ENCODE measurements at places on chromosomes 2 and 18.

GRCh38 chr18:78974115-78974761 lies 5.4 kb upstream of the SALL3 start:
- DNase-seq: no peak

- DNase-seq: no peak
Measured at GRCh38 chr18:22115573-22115972, 53.8 kb upstream of the GATA6 start.

GRCh38 chr2:242022550-242023290 lies 153.2 kb downstream of the RTP5 start:
- no peak for DNase-seq

DNA sequence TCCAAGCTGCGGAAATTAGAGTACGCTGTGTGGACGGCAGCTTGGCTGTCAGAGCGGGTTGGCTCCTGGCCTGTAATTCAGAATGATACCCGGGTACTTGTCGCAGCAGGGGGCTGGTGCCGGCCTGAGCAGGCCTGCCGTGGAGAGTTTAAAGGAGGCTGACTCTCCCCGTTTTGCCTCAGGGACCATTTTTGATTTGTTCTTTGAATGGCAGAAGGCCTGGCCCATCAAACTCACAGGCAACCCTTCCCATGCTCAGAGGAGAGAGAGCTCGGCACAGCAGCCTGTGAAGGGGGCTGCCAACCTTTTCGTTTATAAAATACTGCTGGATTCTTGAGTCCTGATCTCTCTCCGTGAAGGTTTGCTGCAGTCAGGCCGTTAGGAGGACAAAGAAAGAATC lies 151.3 kb downstream of the KLHL29 start:
- no peak for DNase-seq

GRCh38 chr2:240089306-240089705 lies 36.0 kb upstream of the OR6B3 start:
- no peak for DNase-seq

- no peak for DNase-seq
Measured at GRCh38 chr18:63410792-63411191, 11.5 kb downstream of the VPS4B start.

DNA sequence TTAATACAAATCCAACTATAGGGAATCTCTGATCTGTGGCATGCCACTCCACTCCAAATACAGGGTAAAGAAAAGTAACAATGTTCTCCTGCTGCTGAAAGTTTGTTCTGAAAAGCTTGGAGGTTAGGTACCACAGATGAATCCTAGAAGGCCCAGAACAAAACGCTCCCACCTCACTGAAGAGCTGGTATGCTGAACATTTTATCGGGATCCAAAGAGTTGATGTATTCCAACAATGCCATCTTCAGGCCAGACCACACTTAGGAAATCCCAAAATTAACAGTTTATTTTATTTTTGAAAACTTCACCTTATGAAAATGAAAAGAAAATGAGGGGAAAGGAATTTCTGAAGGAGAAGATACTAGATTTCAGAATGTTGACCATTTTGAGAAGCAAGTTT lies 145.1 kb upstream of the CDH19 start:
- no peak for DNase-seq

DNA sequence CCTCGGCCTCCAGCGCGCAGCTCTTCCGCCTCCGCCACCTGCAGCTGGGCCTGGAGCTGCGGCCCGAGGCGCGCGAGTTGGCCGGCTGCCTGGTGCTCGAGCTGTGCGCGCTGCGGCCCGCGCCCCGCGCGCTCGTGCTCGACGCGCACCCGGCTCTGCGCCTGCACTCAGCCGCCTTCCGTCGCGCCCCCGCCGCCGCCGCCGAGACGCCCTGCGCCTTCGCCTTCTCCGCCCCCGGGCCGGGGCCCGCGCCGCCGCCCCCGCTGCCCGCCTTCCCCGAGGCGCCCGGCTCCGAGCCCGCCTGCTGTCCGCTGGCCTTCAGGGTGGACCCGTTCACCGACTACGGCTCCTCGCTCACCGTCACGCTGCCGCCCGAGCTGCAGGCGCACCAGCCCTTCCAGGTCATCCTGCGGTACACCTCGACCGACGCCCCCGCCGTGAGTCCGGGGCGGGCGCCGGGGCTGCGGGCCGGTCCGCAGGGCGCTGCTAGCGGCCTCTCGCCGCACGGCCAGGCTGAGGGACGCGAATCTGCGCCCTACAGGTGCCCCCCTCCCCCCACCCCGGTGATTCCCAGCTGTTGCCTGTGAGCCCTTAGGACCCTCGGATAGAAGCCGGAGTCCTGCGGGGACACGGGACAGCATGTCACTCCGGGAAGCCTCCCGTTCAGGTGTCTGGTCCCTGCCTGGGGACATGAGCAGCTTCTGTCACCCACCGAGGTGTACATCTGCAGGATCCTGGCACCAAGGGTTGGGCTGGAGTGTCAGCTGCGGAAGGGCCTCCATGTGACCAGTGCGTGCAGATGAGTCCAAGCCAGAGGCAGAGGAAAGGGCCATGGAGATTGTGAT lies 616 bp downstream of the RNPEPL1 start:
- DNase-seq: no peak

GRCh38 chr2:165268754-165269153 lies 29.5 kb downstream of the SCN2A start:
- DNase-seq: no peak

- DNase-seq: no peak
Measured at GRCh38 chr2:233456934-233457333, 102.6 kb downstream of the DGKD start.

- no peak for DNase-seq
Measured at GRCh38 chr2:32715391-32715841, 87.6 kb downstream of the TTC27 start.

DNA sequence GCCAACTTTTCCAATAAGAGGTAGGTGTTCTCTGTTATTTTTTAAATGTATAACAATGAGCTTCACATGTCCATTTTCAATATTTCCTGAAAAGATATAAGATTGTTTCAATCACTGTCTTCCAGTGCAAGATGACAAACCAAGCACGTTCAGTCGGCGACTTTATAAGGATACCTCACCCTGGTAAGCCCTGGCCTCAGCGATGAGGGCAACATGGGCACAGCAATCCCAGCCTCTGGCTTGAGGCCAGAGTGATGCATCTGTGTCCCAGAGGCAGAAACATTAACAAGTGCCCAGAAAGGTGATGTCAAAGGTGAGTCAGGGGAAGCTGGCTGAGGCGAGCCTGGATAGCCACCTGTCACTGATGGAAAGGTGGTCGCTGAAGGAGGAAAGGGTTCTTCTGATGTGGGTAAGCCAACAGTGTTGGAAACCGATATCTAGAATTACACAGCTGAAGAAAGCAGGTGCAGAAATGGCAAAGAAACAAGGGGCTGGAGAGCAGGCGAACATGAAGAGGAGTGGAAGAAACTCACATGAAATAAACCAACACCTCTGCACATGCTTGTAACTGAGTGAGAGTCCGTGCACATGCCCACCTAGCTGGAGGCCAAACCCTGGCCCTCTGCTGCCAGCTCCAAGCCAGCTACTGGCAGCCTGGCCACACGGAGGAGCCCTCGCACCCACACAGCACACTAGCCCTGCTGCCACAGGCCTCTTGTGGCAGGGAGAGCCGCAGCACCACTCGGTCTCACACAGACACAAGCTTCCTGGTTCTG lies 65.5 kb downstream of the FBXO15 start:
- DNase-seq: no peak

- DNase-seq: no peak
Measured at GRCh38 chr2:2847209-2847676, 516.2 kb upstream of the MYT1L start.

- no peak for DNase-seq
Measured at GRCh38 chr2:174002679-174003078, 37.5 kb upstream of the SP3 start.

DNA sequence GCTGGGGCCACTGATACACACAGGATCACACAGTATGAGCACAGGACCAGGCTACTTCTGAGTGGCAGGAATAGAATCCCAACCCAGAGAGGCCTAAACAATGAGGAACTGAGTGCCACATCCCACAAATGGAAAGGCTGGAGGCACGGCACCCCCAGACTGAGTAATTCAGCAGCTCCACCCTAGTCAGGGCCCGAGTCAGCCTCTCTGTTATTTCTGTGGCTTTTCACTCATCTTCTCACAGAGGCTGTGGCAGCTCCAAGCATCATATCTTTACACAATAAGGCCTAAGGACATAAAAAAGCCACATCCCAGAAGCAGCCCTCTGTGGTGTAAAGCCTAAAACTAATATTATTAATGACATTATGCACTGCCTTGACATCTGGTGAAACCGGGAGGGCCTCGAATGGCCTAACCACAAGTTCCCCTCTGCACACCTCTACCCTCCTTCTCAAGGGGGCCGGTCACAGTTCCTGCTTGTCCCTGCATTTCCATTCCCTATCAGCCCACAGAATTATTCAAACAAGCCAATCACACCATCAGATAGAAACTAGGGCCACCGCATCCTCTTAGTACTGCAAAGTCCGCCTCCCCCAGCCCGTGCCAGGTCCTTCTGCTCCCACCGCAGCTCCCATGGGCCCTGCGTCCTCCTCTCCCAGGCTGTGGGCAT lies 12.5 kb upstream of the MAL start:
- no peak for DNase-seq

DNA sequence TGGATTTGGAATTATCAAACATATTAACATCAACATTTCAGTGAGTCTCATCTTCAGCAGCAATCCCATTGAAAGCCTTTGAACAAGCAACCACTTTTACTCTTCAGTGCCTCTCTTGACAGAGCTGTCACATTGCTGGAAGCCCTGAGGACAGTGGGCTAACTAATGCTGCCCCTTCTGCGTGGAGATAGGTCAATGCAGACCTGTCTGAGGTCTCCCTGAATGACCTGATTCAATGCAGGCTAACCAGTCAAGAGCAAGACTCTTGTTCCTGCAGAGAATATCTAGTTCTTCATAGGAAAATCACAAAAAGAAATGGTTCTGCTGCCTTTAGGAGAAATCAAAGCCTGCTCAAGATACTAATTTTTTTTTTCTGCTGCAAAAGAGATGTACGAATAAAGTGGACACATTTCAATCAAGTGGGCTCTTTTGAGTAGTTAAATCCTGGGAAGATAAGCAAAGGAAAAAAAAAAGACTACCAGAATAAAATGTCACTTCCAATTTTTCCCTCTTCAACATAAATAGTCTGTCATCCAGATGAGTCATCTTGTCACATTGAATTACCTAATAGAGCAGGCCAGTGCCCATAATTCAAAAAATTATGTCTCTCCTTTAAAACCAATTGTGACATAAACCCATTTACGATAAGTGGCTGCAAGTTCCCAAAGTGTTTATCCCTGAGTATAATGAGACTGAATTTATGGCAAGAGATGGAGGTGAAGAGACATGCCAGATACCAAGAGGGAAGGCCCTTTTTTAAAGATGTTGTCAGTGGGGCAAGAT lies 1269.0 kb upstream of the DDX18 start:
- DNase-seq: no peak

DNA sequence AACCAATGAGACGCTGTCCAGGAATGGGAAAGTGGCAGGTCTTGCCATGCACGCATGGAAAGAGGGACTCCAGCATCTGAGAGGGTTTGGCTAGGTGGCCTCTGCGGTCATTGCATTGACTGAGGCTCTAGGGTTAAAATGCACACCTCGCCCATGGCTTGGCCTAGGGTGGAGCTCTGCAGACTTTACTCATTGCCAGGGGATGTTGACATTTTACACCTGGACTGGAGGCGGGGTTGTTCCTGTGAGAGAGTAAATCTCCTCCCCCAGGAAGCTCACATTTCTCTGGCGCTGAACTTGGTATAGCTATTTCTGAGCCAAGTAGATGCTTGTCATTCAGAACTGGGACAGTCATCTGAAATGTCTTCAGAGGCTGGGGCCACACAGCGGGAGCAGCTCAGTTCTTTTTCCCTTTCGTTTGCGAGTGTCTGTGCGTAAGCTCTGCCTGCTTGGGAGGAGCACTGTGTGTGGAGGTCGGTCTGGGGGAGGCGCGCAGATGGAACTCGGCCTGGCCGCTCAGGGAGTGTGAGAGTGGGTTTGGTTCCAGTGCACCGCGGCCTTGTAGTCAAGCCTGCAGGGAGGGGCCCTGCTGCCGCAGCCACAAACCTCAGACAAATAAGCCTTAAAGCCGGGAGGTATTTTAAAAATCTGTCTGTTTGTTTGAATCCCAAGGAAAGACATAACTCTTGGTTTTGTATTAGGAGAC lies 76.5 kb downstream of the LPIN1 start:
- DNase-seq: no peak

DNA sequence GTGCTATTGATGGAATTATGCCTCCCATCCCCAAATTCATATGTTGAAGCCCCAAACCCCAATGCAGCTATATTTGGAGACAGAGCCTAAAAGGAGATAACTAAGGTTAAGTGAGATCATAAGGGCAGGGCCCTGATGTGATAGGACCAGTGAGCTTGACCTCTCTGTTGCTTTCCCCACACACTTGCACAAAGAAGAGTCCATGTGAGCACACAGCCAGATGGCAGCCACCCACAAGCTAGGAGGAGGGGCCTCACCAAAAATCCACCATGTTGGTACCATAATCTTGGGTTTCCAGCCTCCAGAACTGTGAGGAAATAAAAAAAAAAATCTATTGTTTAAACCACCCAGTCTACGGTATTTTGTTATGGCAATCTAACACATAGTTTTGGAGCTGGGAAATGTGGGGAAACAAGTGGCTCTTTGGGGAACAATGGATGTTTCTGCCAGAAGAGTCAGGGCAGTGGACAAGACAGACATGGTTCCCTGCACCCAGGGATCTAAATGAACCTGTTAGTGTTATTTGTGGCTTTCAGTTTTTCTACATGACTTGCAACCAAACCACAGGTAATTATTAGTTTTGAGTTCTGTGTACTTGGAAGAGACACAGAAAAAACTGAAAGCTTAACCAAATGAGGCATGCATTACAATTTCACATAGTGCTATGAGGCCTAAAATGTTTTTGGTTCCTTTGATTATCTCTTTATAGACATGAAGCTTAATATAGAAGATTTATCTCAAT lies 259.1 kb downstream of the LTBP1 start:
- no peak for DNase-seq

DNA sequence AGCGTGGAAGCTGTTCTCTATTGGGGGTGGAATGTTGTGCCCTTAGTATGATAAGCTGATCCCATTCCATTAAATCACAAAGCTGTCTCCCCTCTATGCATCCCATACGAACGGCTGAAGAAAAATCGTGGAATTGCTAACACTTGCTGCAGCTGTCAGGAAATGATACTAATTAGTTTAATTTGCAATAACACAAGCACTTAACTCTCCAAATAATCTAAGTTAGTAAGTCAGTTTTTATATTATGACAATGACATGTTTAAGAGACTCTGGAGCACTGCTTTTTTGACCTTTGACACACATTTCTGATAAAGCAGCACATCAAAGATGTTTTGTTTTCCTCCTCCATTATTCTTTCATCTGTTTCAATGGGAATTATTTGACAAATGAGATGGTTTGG lies 123.7 kb upstream of the SATB2 start:
- no peak for DNase-seq

- DNase-seq: no peak
Measured at GRCh38 chr2:147006736-147007141, 838.1 kb upstream of the ACVR2A start.

DNA sequence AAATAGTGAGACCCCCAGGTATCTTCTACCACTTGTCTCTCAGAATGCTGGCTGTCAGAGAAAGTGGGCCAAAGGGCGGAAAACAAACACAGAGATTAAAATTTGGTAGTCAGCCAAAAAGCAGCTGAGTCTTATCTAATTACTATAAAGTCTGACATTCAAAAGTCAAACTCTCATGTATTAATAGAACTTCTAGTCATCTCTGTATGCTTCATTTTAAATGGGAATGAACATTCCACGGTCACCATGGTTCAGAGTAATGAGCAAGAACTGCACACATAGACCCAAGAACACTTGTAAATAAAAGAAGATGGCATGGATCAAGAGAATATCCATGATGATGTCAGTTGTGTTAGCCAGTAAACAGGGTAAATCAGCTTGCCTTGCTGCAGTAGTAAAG lies 1267.0 kb upstream of the CHAC2 start:
- DNase-seq: no peak

Measured in activated CD8-positive, alpha-beta memory T cell treated with anti-CD3 and anti-CD28 coated beads for 4 hours (primary cell).